ENCODE measurements at places on chromosomes 6 and 20.

DNA sequence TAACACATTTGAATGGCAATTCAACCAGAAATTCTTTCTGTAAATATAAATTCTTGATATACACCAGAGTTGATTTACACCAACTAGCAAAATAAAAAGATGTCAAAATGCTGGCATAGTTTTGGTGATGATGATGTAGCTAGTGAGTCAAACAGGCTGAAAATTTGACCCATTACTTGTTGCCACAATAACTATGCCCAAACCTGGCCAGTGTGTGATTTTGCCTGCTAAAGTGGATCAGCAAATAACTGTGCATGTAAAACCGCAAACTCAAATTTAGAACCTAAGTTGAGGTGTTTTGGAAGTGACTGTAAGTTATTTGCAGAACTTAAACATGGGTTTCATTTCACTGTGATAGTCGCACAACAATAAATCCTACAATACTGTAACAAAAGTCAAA, 125.9 kb downstream of the KIF6 start:
- DNase-seq: no peak

DNA sequence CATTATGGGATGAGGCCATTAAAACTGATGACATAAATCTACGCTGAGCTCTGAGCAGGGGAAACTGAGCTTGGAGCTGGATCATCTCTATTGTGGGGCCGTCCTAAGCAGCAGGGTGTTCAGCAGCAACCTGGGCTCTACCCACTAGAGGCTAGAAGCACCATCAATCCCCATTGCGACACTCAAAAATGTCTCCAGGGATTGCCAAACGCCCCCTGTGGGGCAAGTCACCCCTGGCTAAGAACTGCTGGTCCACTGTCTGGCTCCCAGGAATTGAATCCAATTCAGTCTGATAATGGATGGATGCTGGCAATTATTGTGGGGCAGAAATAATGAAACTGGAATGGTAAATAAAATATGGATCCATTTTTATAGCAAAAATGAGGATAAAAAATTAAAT, 38.2 kb downstream of the PMEPA1 start:
- DNase-seq: no peak

- DNase-seq: no peak
Measured at GRCh38 chr6:169795196-169795595, 43.8 kb downstream of the ERMARD start.

GRCh38 chr6:84065693-84066290, 32.2 kb downstream of the MRAP2 start:
- DNase-seq: no peak

GRCh38 chr6:100202417-100203194, 208.6 kb upstream of the MCHR2 start:
- no peak for DNase-seq

All from activated T-cell treated with anti-CD3 and anti-CD28 coated beads, Interleukin-2, amount 50 U/mL, for 24 hours (primary cell).